ENCODE measurements at places on chromosomes 12 and 14. TPM values are rescaled to one million over a fixed set of nuclear protein-coding genes. Genes with fewer than 3 reads are reported as not detected.

RNASE1 gene
- 9.7 TPM for total RNA-seq

SLC5A8 gene
- total RNA-seq: not detected

SLC22A17 gene
- 39.4 TPM for total RNA-seq

KLRC4 gene
- not detected for total RNA-seq

- DNase-seq: peak; percentile 26
Measured at GRCh38 chr14:81219759-81220579, 790 bp downstream of the GTF2A1 start.

DNA sequence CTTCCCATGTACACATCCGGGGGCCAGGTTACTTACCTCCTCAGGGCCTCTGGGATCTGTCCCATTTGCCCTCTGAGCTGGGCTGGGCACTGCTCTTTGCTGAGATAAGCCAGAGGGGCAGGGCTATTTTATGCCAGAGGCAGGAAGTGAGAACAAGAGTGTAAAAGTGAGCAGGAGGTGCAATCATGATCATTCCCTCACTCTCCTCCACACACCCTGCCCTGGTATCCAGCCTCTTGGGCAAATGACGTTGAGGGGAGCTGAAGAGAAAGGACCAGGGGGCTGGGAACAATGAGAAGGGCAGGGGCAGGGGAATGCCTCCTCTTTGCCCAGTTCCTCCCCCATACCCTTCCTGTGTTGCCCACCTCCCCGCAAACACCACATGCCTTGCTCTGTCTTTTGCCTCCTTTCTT lies 4.2 kb downstream of the LPAR5 start:
- no peak for DNase-seq

DNA sequence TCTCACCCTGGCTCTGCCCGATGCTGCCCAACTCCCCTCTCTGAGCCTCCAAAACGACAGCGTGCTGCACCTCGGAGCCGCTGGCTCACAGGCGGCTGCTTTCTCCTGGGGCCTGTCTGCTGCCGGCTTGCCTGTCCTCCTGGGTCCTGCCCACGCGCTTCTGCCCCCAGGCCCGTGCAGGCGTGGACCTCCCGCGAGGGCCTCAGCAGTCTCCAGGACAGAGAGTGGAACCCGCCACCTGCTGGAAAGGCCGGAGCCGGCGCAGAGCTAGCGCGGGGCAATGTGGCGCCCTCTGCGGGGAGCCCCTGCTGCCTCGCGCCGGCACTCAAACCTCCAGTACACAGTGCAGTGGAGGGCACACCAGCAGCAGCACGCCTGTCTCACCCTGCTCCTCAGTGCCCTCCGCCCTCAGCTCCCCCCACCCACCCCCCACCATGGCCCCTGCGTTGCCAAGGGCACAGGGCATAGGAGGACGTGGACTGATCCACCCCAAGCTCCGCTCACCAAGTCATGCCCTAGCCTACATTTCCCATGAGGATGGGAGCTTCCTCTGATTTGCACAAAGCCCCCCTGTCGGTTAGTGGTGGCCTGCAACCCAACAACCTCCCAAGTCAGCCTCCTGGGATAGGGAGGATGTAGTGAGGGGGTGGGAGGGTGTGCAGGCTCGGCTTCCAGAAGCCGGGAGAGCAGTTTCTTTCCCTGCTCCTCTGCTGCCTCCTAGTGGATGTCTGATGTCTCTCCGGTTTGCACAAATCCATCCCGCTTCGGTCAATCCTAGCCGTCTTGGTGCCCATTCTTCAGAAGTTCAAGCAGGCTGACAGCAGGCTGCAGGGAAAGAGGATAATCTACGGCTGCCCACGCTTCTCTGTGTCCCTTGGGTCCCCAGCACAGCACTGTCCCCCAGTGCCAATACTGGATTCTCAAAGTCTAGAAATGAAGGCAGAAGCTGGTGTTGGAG lies 25.2 kb downstream of the KRT8 start:
- peak; percentile 77 for DNase-seq

GRCh38 chr12:88237954-88238353 lies 95.8 kb downstream of the TMTC3 start:
- DNase-seq: no peak

DNA sequence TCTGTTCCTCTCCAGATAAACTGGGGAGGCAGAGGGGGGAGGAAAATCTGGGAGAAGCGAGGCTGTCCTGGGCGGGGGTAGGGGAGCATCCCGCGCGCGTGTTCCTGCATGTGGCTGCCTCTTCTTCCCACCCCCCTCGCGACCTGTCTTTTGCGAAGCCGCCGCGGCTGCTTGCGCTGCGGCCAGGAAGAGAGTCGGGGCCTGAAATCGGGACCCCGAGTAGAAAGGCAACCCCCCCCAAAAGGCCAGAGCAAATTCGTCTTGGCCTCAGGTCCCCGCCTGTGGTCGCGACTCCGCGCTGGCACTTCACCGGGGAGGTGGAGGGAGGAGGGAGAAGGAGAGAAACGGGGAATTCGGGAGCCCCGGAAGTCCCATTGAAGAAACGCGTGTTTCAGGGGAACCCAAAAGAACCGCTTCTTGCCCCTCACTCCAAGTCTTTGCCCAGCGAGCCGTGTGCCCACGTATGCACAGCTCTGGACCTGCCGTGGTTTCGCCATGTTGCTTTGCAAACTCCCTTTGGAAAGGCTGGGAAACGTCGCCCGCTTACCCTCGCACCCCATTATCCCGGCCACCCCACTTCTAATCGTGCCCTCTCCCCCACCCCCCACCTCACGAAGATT lies 944 bp downstream of the CCND2 start:
- DNase-seq: no peak

DNA sequence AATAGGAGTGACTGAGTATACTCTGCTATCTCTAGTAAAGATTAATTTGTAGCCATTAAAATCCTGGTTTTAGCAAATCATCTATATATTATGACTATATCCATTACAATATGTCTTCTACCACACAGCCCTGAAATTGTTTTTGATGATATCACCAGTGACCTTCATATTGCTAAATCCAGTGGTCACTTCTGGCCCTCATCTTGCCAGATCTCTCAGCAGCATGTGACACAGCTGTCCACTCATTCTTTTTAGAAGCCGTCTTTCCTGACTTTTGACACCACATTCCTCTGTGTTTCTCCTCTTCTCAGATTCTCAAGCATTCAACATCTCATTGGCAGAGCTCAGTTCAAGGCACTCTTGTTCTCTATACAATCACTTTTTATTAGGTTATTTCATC lies 54.9 kb downstream of the CPNE8 start:
- DNase-seq: no peak

GRCh38 chr14:27608377-27608776 lies 1010.5 kb upstream of the NOVA1 start:
- DNase-seq: no peak

DNA sequence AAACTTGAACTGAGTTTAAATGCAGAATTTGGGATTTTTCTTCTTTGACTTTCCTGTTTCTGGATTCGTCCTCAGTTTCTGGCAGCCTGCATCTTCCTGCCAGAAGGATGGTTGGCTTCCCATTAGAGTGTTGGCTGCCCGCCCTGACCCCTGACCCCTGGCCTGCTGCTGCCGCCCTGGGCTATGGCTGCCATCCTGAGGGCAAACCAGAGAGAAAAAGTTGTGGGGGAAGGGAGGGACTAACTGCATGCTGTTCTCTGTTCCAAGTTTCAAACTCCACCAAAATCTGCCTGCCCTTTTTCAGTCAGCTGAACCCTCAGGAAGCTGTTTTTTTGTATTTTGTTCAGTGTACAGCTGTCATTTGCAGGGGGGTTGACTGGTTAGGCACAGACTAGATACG lies 48.4 kb downstream of the FNTB start:
- peak; percentile 53 for DNase-seq

GRCh38 chr12:64258576-64258975 lies 36.5 kb upstream of the KICS2 start:
- DNase-seq: no peak

- DNase-seq: no peak
Measured at GRCh38 chr14:64502456-64502855, 1.2 kb downstream of the ZBTB25 start.

- no peak for DNase-seq
Measured at GRCh38 chr14:37170993-37171392, 1.4 kb downstream of the SLC25A21 start.

DNA sequence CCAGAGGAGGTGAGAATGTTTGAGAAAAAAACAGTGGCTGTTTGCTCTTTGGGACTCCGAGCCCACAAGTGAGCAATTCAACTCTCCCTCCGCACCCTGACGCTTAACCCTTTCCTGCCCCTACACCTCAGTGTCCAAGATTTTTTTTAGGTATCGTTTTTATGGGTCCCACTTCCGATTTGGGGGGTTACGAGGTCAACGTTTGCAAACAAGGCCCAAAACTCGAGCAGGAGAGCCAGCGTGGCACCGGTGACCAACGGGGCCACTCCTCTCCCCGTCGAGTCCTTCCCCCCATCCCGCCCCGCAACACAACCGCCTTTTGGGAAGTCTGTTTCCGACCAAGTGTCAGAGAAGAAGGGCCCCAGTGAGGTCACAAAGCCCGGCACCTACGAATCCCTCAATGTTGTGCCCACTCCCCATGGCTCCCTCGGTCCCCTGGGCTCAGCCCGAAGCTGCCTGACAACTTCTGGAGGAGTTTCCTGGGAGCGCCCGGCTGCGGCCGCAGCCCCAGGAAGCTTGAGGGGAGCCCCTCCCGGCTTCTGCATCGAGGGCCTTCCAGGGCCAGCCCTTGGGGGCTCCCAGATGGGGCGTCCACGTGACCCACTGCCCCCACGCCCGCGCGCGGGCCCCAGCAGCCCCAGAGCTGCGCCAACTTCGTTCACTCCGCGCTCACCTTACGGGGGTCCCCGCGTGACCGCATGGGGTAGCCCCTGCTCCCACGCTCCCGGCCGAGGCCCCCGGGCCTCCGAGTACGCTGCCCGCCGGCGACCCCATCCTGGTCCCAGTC lies 1.2 kb downstream of the CDK2AP1 start:
- DNase-seq: peak; percentile 28

DNA sequence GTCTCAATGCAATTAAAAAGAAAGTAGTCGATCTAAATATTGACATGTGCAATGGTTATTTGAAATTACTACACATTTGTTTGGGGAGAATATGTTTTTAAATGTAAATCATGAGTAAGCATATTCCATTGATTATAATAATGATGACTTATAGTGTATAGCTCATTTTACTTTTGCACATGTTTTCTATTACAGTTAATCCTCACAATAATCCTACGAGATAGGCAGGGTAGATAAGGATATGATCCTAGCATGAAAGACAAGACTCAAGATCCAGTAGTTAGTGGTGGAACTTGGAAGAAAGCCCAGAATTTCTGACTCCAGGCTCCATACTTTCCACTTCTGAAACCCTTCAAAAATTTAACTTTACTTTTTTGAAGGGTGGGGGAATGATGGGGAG lies 94.0 kb downstream of the NAV3 start:
- DNase-seq: no peak

DNA sequence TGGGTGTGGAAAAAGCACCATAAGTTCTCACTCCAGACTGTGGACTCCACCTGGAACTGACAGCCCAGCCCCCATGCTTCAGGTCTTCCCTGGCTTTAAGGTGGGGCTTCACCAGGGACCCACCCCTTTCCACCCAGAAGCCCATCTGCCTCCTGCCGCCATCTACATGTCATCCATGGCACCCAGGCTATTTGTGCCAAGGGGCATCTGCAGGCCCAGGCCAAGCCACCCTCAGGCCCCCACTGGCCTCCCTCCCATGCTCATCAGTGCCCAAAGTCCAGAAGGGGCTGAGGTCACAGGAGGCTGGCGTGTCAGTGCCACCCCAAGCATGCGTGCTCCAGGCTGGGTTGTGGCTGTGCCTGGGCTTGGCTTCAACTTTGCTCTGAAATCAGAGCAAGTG lies 212.2 kb upstream of the DIO3 start:
- no peak for DNase-seq

DNA sequence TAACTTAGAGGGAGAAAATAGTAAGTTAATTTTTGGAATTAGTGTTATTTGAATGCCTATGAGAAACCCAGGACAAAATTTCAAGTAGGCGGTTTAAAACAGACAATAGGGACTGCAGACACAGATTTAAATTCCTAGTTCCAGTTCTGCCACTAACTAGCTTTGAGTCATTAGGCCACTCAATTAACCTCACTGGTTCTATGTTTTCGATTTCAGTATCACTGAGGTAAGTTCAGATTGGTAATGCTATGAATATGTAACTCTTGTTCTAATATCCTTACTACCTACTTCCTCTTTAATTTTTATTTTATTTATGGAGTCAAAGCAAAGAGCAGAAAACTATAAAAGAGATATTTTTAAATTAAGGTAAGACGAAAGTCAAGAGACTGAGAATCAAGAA lies 52.6 kb downstream of the GALC start:
- DNase-seq: no peak

GRCh38 chr14:22320362-22320750 lies 268.7 kb downstream of the DAD1 start:
- no peak for DNase-seq

- no peak for DNase-seq
Measured at GRCh38 chr14:71395151-71395604, 487.9 kb downstream of the PCNX1 start.

DNA sequence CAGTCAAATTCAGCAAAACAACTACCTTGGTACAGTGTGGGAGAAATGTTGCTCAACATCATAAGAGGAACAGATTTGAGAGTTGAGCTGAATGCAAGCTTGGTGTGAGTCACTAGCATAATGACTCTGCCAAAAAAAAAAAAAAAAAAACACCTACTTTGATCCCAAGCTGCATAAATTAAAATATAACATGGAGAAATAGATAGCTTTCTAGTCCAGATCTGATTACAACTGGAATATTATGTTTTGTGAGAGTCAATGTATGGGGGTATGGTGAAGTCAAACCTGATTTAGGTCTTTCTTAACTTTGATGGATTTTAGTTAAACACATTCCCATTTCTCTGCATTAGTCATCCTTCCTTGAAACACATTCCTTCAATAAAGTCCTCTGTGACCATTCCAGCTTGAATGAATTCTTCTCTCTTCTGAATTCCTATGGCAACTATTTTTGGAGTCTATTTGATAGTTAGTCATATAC lies 188.1 kb downstream of the SLC5A8 start:
- no peak for DNase-seq

GRCh38 chr12:124776125-124776513 lies 87.5 kb downstream of the SCARB1 start:
- no peak for DNase-seq

GRCh38 chr14:102015045-102015685 lies 50.8 kb downstream of the DYNC1H1 start:
- DNase-seq: no peak
